ENCODE measurements at places on chromosomes 16 and 17.
A peak's percentile ranks its signal among the peaks of the same experiment; 100 is the strongest.

GRCh38 chr17:47978324-47978723 lies 7.4 kb downstream of the CDK5RAP3 start:
- DNase-seq: peak; percentile 51

- DNase-seq: no peak
Observed at GRCh38 chr16:86969716-86970115, 347.5 kb downstream of the C16orf95 start.

GRCh38 chr17:55117164-55117563 lies 147.6 kb upstream of the HLF start:
- DNase-seq: no peak

- no peak for DNase-seq
Observed at GRCh38 chr16:77650761-77651160, 71.6 kb upstream of the NUDT7 start.

- no peak for DNase-seq
Observed at GRCh38 chr17:75059369-75060345, 12.6 kb downstream of the KCTD2 start.

- no peak for DNase-seq
Observed at GRCh38 chr17:80352216-80352895, 62.6 kb upstream of the ENDOV start.

DNA sequence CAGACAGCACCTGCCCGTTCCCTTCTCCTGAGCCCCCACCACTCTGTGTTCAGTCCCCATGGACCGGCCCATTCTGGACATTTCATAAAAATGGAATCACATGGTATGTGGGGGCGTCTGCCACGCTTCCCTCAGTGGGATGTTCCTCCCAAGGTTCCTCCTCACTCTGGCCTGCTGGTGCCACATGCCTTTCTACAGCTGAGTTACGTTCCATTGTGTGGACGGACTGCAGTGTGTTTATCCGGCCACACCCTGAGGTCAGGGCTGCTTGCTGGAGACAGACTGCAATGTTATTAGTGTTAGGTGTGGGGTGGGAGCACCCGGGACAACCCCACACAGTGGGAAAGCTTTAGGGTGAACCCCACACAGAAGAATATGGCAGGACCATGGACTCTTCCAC lies 5.9 kb upstream of the AATK start:
- DNase-seq: no peak

DNA sequence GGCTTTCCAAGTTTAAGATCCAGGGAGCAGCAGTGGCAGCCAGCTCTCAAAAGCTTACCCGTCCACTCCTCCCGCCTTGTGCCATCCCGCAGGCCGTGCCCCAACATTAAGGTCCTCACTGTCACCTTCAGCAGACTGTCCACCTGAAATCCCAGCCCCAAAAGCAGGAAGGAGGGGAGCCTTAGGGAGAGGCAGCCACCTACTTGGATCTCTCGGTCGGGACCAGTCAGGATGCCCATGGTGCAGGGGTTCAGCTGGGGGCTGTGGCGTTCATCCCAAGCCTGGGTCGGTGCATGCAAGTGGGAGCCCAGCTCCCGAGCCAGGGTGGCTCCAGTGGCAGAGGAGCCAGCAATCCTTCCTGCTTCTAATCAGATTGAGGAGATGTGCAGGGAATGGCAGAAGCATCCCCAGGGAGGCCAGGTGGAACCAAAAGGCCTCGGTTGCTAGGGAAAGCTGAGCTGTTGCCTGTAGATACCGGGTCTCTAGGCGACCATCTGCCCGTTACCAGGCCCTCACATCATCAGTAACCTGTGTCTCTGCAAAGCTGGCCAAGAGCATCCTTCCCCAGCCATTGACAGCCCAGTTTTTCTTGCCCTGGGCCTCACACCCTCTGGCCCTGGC lies 24.6 kb downstream of the CNGB1 start:
- no peak for DNase-seq
